Activated CD8-positive, alpha-beta memory T cell treated with anti-CD3 and anti-CD28 coated beads for 48 hours (primary cell): ENCODE measurements at places on chromosomes 3 and 15.

- no peak for DNase-seq
Observed at GRCh38 chr15:57649138-57649537, 57.4 kb upstream of the POLR2M start.

DNA sequence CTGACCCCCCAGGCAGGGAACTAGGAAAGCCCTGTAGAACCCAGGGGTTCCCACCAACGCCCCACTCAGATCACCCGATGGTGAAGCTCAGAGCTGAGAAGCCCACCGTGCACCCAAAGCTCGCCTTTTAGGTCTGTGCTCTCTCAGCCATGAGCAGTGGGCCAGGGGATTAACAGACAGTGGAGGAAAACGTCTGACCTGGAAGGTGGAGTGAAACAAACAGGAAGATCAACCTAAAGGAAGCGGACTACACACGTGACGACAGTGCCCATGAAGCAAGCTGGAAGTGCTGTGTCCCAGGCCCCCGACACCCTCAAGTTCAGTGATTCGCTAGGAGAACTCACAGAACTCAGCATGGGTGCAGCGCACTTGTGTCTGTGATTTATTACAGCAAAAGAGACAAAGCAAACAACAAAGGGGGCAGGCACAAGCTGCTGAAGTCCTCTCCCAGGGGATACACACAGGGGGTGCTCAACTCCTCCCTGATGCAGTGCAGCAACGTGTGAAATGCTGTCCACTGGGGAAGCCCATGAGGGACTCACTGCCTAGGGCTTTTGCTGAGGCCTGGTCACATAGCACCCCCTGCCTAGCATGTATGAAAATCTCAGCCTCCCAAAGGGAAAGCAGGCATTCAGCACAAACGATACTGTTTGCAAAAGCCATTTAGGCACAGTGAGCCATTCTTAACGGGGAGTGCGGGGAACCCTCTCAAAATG, 43.5 kb downstream of the CFAP92 start:
- no peak for DNase-seq

- DNase-seq = no peak
Observed at GRCh38 chr3:45644791-45645201, 44.4 kb upstream of the SACM1L start.

DNA sequence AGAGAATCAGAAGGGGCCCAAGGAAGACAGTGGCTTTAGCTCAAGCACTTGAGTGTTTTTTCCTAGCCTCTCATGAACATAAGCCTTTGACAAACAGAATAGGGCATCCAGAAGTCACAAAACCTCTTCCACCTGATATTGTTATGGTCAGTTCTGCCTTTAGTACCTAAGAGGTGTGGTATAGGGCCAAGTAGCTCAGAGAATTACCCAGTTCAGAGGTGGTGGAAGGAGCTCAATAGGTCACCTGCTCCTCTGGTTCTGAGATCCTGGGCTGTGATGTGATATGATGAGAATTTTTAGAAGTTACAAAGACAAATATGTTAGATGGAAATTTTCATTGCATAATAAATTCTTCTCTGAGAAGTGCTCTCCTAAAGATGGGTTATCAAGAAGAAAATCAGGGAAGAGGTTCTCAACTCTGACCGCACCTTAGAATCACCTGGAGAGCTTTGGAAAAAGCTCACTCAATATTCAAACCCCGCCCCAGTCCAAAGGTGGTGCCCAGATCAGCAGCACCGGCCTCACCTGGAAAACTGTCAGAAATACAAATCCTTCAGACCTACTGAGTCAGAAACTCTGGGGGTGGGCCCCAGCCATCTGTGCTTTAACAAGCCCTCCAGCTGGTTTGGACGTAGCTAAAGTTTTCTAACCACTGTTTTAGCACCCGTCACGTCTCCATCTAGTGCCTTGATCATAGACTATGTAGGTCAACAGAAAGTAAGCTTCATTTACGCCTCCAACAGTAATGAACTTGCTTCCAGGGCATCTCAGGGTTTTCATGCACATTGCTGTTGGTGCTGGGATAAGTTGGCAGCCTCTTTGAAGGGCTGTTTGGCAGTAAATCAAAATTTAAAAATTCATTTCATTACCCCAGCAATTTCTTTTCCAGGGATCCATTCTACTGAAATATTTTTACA, 101.3 kb downstream of the MYH15 start:
- no peak for DNase-seq
